ENCODE measurements at places on chromosomes 5 and 9.
A peak's percentile ranks its signal among the peaks of the same experiment; 100 is the strongest.

DNA sequence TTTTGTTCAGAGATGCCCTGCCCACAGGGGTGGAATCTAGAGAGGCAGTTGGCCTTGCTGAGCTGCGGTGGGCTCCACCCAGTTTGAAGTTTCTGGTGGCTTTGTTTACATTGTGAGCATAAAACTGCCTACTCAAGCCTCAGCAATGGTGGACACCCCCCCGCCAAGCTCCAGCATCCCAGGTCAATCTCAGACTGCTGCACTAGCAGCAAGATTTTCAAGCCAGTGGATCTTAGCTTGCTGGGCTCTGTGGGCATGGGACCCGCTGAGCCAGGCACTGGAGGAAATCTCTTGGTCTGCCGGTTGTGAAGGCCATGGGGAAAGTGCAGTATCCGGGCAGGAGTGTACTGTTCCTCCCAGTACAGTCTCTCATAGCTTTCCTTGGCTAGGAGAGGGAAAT is 55.5 kb downstream of the MINAR2 start:
- no peak for DNase-seq

- DNase-seq = no peak
These were observed 14.6 kb upstream of the ARSI start for GRCh38 chr5:150317048-150318003.

DNA sequence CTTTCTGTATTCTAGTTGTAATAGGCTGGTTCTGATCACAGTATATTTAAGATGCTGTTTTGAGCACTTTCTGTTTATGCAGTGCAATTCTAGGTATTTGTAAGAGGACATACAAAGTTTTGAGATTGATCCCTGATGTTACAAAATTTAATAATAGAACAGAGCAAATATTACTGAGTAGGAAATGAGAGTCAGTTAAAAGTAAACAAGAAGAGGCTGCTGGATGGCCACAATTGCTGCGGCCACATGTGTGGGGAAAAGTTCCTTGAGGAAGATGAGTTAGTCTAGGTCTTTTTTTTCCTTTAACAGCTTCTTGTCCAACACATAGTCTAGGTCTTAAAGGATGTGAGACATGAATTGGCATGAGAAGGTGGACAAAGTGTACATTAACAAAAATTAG is 11.3 kb downstream of the EHMT1 start:
- no peak for DNase-seq

GRCh38 chr9:79006546-79006945 is 565.2 kb upstream of the TLE4 start:
- no peak for DNase-seq

DNA sequence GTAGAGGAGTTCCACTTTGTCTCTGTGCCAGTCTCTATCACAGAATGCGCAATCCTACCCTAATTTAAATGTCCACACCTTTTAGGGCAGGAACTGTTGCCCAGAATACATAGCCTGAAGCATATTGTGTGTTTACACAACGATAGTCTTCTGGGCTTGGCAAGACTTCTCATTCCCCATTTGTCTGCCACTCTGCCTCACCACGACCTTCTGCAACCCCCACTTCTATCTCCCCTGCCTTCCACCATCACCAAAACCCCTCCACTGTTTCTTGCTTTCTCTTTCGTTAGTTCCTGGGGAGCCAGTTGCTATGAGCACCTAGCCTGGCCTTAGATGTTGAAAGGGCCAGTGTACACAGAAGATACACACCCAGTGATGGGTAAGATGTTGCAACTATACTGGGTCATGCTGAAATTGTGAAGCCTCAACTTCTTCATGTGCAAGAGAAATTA is 883 bp upstream of the RNF145 start:
- no peak for DNase-seq

DNA sequence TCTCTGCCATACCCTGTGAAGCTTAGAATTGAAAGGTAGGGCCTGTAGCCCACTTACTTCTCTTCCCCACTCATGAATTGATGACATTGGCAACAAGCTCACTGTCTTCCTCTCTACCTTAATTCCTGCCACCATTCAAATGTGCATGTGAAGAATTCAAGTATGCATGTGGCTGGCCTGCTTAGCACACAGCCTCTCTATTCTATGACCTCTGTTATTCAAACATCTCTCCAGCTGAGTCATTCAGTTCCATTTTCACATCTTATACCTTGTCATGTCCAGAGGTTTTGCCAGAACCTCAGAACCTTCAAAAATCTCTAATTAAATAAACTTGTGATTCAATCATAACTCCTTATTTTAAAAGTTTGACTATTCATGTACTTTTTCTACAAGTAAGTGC is 114.7 kb upstream of the MAN2A1 start:
- DNase-seq = no peak

- no peak for DNase-seq
These were observed 24.9 kb upstream of the SMU1 start for GRCh38 chr9:33101104-33101951.

GRCh38 chr5:72107131-72107900 is at the start of gene MAP1B:
MAP1B (plus strand) TSS chr5:72107475; CDS start chr5:72107532, 57 bp downstream.
- no peak for DNase-seq

GRCh38 chr9:78620303-78620702 is 323.4 kb downstream of the PSAT1 start:
- DNase-seq = no peak

- no peak for DNase-seq
These were observed 264.3 kb downstream of the ENC1 start for GRCh38 chr5:74376187-74376586.

DNA sequence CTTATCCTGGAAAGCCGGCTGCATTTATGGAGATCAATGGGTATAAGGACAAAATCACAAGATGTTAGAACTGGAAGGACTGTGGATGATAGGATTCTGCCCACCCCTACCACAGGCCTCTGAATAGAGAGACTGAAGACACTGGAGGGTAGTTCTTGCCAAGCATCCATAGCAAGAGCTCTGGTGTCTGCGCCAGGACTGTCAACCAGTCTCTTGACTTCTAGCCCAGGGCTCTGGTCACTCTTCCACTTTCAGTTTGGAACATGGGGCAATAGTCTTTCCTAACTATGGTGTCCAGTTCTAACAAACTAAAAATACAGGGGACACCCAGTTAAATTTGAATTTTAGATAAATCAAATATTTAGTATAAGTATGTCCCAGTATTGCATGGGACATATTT is 23.4 kb downstream of the LARP1 start:
- no peak for DNase-seq

DNA sequence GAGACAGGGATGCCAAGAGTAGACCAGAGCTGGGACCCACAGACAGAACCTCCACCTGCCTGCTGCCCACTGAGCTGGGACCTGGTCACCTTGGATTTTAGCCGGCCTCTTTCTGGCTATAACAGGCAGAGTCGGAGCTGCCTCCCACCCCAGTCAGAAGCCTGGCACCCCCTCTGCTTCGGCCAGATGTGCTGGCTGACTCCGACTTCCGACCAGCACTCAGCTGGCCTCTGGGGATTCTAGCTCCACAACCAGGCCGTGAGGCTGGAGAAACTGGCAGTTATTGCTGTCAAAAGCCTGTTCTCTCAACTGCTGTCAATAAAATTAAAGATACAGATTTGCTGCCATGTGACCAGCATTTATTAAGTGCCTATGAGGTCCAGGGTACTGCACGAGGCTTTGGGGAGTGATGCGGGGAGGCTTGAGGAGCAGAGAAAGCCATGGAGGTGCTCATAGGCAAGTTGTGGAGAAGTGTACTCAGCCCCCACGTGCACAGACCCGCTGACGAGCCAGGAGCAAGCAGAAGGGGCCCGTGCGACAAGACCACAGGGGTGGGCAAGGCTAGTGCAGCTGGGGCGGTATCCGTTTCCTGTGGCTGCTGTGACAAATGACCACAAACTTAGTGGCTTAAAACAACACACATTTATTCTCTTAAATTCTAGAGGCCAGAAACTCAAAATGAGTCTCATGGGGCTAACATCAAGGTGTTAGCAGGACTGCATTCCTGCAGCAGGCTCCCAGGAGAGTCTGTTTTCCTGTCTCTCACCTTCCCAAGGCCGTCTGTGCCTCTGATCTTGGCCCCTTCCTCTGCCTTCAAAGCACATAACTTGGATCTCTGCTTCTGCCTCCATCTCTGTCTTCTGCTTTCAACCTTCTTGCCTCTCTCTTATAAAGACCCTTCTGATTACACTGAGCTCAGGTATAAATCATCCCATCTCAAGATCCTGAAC is 13.1 kb downstream of the GFI1B start:
- no peak for DNase-seq

DNA sequence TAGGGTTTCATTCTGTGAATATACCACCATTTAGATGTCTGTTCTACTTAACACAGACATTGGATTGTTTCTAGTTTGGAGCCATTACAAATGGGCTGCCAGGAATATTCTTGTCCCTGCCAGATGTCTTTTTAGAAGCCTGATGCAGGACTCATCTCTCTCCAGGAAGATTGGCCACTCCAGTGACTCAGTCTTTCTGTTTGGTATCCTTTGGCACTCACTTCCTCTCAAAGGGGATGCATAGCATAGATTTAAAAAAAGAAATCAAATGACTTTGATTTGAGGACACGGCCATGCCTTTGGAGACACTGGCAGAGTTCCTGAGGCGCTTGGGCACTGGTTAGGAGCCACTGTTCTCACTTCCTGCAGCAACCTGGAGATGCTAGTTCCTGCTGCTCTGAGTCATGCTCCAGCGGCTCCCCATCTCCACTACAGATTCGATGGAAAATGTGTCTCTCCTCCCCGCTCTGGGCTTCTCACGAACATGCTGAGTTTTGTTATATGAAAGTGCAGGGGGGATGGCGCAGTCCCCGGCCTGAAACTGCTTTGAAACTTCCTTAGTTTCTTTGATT is 3.5 kb upstream of the ZNF366 start:
- DNase-seq = no peak

GRCh38 chr5:72480841-72481240 is 26.4 kb downstream of the ZNF366 start:
- DNase-seq = no peak

DNA sequence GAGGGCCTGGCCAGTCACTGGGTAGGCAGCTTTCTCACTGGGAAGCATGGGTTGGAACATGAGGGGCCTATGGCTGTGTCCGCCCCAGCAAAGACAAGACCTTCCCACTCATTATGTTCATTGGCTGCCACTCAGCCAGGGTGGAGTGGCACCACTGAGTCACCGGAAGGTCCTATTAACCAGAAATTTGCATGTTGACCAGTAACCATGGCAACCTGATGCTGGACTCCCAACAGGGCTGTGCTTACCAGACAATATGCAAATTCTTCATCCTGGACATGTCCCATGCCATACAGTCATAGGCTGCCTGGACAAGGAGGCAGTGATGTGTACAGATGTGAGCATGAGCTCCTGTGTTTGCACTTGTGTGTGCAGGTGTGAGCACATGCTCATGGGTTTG is 66.7 kb downstream of the PSD2 start:
- DNase-seq = no peak

- no peak for DNase-seq
These were observed 107.4 kb downstream of the TMEM174 start for GRCh38 chr5:73280386-73280785.

- no peak for DNase-seq
These were observed 47.9 kb downstream of the ALG2 start for GRCh38 chr9:99173570-99174504.

DNA sequence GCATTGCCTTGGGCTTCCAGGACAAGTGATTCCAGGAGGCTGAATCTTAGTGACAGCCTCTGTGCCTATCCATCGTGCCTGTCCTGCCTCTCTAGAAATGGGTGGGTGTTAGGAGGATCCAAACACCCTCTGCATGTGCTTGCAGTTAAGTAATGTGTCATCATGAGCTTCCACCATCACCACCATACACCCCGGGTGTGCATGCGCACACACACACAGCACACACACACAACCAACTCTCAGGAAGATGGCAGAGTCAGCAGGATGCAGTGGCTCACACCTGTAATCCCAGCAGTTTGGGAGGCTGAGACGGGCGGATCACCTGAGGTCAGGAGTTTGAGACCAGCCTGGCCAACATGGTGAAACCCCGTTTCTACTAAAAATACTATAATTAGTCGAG is 22.8 kb upstream of the CERCAM start:
- DNase-seq = no peak

DNA sequence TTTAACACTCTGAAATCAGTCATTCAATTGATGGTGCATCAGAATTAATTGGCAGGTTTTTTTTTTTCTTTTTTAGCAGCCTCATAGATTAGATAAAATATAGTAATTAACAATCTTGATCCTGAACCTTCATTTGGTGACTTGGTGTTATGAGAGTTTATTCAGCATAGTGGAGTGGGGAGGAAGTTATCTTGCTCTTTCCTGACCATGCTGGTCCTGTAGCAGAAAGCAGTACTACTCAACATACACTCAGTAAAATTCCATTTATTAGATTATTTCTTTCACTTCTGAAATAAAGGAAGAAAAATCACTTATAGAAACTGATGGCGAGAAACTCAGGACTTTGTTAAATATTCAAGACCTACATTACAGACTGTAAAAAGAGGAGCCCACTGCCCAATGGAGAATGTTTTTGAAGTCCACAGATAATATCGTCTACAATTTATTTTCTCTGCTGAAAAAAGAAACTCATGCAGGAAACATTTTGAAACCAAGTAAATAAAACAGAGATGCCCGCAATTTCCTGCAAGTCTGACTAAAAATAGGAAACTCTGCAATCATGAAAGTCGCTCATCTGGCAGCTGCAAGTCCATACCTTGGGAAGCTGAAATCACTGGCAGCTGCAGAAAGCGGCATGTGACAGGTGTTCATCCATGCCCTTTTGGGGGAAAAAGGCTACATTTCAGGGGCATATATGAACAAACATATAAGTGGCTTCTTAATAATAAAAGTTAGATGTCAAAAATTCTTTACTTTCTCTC is 233.2 kb upstream of the RFX3 start:
- DNase-seq = peak; percentile 54

All from T-helper 1 cell (primary cell).